Stimulated activated CD4-positive, alpha-beta T cell treated with anti-CD3 and anti-CD28 coated beads, Interleukin-4, amount 100 ng/mL, for 4 hours (primary cell): ENCODE measurements at places on chromosomes 12 and 14.

DNA sequence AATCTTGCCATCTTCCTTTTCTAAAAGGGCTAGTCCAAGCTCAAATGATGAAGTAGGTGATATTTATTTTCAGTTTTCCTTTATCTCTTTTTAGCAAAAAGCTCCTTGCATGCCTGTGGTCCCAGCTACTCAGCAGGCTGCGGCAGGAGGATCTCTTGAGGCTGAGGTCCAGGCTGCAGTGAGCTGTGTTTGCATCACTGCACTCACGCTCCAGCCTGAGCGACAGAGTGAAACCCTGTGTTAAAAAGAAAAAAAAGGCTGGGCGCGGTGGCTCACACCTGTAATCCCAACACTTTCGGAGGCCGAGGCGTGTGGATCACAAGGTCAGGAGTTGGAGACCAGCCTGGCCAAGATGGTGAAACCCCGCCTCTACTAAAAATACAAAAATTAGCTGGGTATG is 5.0 kb downstream of the TMEM116 start:
- no peak for DNase-seq

GRCh38 chr14:101992708-101993107 is 28.3 kb downstream of the DYNC1H1 start:
- no peak for DNase-seq

DNA sequence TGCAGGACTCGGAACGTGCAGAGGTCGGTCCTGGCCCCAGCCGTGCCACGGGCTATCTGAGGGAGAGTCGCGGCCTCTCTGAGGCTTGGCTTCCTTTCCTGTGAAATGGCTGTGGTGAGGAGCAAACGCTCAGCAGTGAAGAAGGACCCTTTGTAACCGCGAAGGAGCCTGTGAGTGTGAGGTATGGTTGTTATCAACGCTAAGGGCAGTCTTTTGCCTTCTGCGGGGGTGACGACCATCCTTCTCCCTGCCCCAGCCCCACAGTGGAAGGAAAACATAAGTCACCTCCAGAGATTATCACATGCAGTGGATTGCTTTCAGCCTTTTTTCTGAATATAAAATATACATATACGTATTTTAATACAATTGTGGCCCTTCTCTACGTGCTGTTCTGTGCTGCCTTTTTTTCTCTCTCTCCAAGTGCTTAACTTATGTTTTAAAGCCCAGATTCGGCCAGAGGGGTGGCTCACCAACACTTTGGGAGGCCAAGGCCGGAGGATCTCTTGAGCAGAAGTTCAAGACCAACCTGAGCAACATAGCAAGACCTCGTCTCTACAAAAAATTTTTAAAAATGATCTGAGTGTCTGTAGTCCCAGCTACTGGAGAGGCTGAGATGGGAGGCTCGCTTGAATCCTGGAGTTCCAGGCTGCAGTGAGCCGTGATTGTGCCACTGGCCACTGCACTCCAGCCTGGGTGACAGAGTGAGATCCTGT is 17.4 kb downstream of the TAMALIN start:
- peak; percentile 34 for DNase-seq

DNA sequence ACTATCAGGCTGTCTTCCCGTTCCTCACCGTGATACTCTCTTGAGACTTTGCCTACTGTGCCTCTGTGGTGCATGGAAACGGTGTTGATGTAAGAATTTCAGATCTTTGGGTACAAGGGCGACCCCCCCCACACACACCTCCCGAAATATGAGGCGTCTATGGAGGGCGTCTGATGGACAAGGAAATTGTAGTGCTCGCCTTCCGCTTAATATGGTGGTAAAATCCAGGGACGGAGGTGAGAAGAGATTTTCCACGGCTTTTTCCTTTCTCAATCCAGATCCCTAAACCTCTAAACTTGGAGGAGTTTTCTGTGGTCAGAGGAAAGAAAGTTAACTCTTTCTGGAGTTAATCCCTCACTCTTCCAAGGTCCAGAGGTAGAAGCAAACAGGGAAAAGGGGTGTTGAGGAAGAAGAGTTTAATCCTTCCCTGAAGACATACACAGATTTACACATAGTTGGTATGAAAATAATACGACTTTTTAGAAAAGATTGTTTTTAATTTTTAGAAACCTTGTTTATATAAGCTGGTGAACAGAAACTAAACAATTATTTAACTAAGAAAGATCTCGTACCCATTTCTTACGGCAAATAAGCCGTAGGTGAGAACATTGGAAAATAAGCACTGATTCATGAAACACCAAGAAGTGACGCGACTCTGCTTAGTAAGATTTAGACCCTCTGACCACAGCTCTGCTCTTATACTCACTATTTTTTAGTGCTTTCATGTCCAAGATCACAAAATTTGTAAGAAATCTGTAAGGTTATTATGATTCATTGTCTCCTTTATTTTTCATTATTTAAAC is 23.1 kb upstream of the RNASE12 start:
- no peak for DNase-seq

- DNase-seq = no peak
Observed at GRCh38 chr12:119397540-119397939, 63.0 kb downstream of the CCDC60 start.

GRCh38 chr12:131478468-131478867 is 232.4 kb upstream of the SFSWAP start:
- DNase-seq = no peak

GRCh38 chr14:94486883-94487282 is 10.9 kb upstream of the SERPINA9 start:
- DNase-seq = no peak

DNA sequence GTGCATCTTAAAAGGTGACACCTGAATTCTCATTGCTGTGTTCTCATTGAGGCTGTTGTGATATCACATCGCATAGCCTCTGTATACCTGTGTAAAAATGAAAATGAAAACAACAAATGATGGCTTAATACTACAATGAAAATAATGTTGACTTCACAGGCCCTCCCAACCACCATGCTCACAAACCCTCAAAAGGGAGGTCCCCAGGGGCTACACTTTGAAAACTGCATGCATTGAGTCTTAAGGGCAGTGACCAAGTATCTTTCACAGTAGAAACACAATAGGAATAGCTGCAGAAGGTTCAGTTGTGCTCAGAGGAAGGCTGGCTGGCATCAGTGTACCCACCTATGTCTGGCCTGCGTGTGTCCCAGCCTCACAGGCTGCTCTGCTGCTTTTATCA is 27.6 kb upstream of the KCNK13 start:
- DNase-seq = no peak

GRCh38 chr12:58066296-58066695 is 124.9 kb downstream of the ATP23 start:
- DNase-seq = no peak

- no peak for DNase-seq
Observed at GRCh38 chr14:78638926-78639325, 468.8 kb downstream of the NRXN3 start.

DNA sequence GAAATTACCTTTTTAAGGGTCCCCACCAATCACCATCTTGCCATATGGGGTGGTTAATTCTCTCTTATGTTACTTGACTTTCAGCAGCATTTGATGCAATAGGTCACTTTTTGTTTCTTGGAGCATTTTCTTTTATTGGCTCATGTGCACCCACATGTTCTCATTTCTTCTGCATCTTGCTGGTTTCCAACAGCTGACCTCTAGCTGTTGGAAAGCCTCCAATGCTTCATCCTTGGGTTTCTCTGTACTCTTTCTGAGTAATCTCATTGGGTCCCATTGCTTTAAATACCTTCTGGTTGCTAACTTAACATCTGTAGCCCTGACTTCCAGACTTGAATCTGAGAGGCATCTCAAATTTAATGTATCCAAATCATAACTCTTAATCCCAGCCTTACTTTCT is 116.8 kb downstream of the CRADD start:
- DNase-seq = no peak

DNA sequence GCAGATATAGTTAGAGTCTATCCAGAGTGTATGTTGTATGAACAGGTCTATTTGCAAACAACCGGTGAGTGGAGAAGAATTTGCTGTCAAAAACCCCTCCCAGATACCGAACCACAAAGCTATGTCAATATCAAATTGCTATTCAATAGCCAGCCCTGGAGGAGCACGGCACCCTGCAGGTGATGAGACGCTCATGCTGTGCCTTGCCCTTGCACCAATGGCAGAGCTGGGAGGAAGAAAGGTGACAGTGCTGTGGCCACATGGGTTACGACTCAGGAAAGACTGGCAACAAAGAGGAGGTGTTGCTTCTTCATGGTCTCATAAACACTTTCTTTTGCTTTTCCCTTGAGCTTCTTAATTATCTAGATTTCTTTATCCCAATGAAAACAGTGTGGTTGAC is 55.7 kb downstream of the PAX9 start:
- no peak for DNase-seq

DNA sequence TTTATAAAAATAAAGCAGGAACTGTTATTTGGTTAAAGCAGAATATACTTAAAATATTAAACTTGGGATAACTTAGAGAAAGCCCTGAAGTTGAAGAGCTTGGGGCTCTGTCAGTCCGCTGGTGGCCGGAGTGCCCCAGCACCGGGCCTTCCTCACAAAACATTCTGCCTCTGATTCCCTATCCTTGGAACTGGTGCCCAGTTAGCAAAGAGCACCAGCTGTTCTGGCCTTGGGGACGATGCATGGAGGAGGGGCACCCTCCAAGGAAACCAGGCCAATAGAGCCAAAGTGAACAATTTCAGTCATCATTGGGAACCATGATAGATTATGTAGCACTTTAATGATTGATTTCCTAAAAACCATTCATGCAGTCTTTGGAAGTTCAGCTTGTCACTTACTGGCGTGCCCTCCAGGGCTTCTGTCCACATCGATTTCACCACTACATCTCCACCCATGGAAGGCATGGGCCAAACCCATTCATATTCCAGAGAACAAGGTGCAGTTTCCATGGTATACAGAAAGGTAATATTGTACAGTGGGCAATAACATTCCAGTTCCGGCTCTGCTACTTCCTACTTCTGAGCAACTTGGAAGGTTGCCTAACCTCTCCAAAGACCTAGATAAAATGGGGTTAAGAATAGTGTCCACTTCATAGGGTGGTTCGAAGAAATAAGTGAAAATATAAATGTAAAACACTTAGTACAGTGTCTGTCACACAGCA is 145.9 kb downstream of the ETV6 start:
- no peak for DNase-seq

DNA sequence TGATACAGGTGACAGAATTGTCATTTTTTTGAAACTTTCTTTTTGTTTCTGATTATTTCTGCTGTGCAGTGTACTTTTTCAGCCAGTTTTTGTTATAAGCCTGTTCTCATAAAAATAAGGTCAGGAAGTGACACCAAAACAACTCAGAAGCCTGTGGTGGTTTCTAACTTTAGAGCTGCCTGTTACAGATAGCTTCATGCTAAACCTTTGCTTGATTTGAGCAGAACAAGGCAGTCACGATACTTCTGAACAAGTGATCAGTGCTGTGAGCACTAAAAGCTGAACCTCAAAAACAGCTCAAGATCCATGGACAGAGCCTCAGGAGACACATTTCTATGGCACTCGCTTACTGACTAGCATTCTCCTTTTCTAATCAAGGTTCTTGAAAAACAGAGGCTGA is 82.0 kb downstream of the PRKCH start:
- no peak for DNase-seq

DNA sequence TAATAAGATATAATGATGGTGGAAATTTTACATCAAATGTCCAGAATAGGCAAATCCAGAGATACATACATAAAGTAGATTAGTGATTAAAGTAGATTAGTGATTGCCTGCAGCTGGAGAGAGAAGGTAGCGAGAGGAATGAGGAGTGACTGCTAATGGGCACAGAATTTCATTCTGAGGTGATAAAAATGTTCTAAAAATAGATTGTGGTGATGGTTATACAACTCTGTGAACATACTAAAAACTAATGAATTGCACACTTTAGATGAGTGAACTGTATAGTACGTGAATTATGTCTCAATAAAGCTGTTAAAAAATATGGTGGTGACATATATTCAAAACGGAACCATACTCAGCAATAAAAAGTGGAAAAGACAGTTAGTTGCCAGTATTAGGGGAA is 41.7 kb downstream of the PPP2R5E start:
- DNase-seq = no peak

DNA sequence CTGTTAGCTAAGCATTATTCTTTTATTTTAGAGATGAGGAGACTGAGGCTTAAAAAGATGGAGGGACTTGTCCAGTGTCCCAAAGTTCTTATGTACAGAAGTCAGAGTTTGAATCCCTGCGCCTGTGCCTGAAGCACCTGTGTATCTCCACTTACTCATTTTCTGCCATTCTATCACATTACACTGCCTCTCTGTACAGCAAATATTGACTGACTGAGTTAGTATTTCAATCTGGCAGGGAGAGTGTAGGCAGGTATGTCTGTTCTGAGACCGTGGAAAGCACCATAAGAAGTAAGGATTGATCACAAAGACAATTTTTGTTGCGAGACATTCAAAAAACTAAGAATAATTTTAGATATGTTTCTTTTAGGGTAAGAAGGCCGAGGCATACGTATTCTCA is 162.7 kb downstream of the KITLG start:
- no peak for DNase-seq

DNA sequence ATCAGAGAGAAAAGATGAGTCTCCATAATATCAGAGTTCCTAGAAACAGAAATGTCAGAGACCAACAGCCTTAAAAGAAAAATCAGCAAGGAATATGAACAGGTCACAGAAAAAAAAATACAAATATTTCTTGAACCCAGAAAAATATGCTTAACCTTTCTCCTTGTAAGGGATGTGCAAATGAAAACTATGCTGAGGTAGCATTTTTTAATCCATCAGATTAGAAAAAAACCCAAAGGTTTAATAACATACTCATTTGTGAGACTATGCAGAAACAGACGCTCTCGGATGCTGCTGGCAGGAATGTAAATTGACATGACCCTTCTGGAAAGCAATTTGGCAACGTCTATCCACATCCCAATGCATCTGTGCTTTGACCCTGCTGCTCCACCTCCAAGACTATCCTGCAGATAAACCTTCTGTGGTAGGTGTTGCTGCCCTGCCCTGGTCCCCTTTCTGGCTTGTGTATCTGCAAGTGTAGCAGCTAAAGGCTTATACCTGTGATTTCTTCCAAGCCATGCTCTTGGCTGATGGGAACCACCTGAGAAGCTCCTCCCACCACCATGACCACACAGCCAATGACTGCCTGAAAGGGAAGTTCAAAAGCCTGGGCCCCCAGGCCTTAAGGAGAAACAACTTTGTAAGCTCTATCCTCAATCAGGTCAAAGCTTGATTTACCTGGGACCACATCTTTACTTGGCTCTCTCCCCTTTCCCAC is 49.4 kb downstream of the LTBP2 start:
- no peak for DNase-seq

GRCh38 chr12:73719223-73719622 is 818.4 kb upstream of the ATXN7L3B start:
- no peak for DNase-seq

- DNase-seq = no peak
Observed at GRCh38 chr14:99850709-99851108, 57.5 kb downstream of the EML1 start.
